Right lobe of liver (tissue), 6 donors: ENCODE measurements at places on chromosomes 13 and 19.

DNA sequence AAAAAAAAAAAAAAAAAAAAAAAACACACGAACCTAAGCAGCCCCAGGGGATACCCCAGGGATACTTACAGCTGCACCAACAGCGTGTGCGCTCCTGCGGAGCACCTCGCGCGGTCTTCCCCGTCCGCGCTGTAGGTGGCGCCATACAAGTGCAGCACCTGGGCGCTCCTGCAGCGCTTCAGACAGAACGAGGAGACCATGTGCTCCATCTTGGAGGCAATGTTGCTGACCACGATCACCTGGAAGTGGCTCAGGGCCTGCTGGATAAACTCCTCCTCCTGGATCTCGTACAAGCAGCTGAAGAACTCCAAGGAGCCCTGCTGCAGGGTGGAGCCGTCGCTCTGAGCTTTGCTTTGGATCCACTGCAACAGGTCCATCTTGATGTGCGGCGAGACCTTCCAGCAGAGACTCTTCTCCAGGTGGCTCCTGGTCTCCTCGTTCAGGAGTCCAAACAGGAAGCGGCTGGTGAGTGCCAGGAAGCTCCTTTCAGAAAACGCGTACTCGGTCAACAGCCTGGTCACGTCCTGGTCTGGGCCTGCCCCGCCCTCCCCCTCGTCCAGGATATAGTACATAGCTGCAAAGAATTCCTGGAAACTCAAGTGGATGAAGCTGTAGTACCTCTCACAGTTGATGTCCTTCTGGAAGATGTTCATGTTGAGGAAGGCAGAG, 14.5 kb downstream of the NLRP12 start:
- DNase-seq, result peak; percentile 30

DNA sequence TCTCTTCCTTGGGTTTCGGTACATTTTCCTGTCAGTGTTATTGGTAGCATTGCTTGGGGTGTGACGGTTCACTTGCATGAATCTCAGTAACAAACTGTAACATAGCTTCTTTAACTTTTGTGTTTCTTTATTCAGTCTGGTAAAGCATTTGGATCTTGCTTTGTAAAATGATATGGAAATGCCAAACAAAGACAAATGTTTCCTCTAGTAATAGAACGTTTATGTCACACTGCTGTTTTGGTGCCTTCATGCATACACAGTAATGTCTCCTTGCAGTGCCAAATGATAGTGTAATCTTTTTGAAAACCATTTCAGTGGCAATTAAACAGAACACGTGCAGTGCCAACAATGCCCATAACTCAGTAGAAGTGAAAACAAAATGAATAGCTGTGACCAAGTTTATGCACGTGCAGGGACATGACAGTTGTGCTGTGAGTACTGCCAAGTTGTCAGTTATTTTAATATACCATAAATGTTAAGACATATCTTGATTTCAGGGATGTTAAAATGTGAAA, 110.8 kb downstream of the RXFP2 start:
- no peak for DNase-seq

DNA sequence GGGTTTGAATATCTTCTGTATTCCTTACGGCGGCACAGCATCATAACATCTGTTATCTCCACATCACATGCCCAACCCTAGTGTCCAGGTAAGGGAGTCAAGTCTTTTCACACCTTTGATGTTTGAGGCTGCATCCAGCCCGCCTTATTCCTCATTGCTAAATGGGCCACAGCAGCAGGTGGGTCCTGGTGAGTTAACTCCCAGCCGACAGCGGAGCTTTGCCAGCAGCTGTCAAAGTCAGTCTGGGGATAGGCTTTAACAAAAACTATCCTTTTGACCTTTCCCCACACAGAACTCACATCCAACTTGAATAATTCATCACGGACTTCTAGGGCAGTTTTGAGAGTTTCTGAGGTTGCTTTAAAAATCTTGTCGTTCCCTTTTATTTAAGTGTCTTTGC, 235.1 kb downstream of the DLEU7 start:
- no peak for DNase-seq

DNA sequence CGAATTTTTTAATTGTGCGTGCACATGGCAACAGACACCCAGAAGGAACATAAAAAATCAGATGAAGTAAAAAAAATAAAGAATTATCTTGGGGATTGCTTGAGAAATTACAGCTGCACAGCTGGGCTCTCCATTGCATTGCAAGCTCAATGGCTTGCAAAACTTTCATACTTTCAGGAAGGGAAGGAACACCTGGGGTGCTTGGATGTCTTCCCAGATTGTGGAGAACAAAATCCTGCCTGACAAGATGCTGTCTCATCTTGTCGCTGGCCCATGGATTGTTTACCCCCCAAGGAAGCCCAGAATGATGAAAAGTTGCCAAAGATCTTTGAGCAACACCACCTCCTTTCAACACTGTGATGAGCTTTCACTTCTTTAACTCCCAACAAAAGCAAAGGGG, 11.0 kb upstream of the CASP14 start:
- DNase-seq, result no peak

DNA sequence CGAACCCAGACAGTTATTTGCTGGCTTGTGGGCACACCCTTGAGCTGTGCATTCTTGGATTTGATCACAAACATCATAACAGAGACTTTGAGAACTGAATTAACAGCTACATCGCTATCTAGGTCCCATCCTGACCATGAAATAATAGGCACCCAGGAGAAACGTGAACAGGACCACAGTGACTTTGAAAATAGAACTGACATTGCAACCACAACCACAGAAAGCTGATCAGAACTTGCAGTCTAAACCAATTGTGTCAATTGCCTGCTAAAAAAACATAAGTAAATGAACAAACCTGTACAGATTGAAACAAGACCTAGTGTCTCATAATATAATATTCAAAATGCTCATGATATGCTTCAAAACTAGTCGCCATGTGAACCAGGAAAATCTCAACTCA, 18.3 kb upstream of the KATNAL1 start:
- DNase-seq, result no peak

DNA sequence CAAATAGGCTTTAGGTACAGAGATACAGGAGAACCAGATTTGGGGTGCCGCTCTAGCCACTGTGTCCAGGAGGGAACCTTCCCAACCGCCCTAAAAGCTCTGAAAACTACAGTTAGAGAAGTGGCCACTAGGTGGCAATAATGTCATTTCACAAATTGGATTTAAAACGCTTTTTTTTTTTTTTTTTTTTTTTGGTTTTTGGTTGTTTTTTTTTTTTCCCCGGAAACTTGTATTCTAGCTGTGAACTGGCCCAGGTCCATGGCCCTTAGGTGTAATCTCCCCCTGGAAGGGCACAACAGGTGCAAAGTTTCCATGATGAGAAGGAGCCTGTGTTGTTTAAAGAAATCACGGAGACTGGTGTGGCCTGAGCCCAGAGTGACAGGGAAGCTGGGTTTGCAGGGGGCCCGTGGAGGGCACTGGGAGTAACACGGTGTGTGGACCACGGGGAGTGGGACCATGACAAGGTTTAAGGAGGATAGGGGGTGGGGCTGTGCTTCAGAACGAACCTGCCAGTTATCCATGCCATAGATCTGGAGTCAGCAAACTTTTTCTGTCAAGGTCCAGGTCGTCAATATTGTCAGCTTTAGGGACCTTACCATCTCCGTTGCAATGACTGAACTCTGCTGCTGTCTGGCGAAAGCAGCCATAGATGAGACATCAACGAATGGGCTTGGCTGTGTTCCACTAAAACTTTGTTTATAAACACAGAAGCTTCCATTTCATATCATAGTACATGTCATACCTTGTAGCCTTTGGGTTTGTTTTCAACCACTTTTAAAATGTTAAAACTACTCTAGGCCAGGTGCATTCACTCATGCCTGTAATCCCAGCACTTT, 10.1 kb downstream of the OR1I1 start:
- no peak for DNase-seq

DNA sequence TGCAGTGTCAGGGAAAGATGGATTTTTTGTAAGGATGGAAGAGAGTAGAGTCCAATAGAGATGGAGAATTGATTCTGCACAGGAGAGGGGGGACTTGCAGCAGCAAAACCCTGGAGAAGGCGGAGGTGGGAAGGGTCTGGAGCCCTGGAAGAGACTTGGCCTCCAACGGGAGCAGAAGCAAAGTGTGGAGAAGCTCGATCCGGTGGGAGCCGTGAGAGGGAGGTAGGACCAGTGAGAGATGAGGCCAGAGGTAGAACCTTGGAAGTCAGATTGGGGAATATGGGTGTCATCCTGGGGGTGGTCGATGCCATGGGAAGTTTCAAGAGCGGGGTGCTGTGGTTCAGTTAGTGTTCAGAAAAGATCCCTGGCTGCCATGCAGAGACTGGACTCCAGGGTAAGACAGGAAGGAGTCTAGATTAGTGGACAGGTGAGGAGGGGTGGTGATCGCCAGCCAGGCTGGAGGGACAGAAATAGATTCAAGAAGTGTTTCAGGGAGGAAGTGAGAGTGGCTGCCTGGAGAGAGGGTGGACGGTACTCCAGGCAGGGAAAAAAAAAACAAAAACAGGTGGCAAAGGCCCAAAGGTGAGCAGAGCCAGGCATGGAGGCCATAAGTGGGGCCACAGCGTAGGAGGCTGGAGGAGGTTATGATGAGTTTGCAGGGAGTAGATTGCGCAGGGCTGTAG, 2.6 kb downstream of the PPP5C start:
- DNase-seq, result no peak

DNA sequence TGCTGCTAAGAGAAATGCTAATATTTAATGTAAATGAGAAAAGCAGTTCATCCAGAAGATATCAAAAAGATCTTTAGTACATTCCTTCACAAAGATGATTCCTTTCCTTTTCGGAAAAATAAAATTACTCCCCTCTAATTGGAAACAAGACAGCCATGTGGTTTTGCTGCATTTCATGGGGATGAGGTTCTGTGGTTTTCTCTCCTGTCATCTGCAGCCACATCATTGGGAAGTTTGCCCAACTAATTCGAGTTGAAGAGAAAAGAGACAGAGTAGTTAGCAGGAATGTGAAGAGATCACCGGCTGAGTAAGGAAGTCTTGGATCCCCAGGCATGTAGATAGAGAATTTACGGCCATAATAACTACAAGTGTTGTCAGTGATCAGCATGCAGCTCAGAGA, 122.1 kb downstream of the CYSLTR2 start:
- no peak for DNase-seq

GRCh38 chr19:10683064-10683426, 18.2 kb upstream of the QTRT1 start:
- DNase-seq, result no peak

- no peak for DNase-seq
These were observed 49.5 kb upstream of the PABPC3 start for GRCh38 chr13:25046274-25046984.

DNA sequence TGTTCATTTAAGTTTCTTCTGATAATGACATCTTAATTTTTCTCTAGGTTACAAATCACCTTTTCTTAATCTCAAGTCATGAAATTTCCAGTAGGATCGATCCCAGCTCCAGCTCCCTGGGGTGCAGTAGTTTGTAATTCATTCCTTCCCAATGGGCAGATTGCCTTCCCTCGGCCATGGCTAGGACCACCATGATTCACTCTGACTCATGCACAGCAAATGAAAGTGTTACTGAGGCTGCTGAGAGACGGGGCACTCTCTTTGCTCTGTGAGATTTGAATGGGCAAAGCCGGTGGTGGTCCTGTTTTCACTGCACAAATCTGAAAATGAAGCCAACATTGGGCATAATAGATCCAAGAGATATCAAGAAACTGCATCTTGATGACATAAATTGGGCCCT, 202.8 kb upstream of the IRS2 start:
- no peak for DNase-seq

GRCh38 chr13:48210178-48210577, 22.8 kb upstream of the ITM2B start:
- no peak for DNase-seq

- no peak for DNase-seq
These were observed 353.8 kb downstream of the DNAJC15 start for GRCh38 chr13:43377149-43377548.

DNA sequence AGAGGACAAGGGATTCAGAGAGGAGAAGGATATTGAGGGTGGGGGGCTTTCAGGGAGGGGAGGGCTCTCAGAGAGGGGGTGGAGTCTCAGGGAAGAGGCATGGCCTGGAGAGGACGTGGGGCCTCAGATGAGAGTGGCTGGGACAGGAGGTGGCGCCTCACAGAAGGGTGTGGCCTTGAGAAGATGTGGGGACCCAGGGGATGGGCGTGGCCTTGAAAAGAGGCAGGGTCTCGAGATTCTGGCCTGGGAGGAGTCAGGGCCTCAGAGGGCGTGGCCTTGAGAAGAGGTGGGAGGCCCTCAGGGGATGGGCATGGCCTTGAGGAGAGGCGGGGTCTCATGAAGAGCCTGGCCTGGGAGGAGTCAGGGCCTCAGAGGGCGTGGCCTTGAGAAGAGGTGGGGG, 23.7 kb upstream of the TNFSF14 start:
- DNase-seq, result peak; percentile 49

DNA sequence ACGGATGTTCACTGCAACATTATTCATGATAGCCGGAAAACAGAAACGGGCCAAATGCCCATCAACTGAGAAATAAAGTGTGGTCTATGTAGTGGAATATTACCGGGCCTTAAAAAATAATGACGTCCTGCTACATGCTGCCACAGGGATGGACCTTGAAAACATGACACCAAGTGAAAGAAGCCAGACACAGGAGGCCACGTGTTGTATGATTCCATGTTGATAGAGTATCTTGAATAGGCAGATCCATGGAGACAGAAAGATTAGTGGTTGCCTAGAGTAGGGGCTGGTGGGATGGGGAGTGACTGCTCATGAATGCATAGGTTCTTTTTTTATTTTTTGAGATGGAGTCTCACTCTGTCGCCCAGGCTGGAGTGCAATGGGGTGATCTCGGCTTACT, 3.7 kb downstream of the AP2A1 start:
- no peak for DNase-seq

DNA sequence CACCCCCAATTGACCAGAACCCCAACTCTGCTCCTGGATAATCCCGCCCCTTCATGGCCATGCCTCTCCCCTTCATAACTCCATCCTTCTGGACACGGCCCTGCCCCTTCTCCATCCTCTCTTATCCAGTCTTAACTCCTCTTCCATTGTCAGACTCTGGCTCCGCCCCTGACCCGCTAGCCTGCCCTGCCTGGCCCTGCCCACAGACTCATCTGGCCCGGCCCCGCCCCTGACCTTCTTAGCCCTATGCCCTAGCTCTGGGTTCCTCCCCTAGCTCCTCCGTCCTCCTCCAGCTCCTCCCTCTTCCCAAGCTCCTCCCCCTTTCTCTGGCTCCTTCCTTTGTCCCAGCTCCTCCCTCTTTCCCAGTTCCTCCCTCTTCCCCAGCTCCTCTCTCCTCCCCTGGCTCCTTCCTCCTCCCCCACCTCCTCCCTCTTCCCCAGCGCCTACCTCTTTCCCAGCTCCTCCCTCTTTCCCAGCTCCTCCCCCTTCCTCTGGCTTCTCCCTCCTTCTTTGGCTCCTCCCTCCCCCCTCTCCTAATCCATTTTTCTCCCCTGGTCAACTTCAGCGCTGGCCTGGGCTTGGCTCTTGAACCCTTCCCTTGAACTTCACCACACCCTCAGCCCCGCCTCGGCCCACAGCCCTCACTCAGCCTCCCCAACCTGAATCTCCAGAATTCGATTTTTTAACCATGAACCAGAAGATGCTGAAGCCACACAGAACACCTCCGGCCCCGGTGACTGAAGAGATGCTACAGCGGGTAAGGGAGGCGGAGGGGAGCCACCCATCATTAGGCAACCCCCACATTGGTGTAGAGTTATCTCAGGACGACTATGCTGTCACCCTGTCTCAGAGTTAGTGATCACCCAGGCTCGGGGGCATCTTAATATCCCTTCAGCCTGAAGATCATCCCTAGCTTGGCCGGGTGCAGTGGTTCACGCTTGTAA, 9.2 kb upstream of the ZNF358 start:
- peak; percentile 80 for DNase-seq

GRCh38 chr19:52665027-52665426, 26.9 kb upstream of the ZNF83 start:
- DNase-seq, result no peak
